ENCODE measurements at places on chromosomes 16 and 17. TPM values are rescaled to one million over a fixed set of nuclear protein-coding genes. Genes with fewer than 3 reads are reported as not detected.

CHTF18 gene
- 32.5 TPM for polyA plus RNA-seq

TP53TG3C gene
- polyA plus RNA-seq, result 4.3 TPM

RAMP2 gene
- polyA plus RNA-seq, result 38.2 TPM

CHD9NB gene
- 3.0 TPM for polyA plus RNA-seq

HID1 gene
- 18.6 TPM for polyA plus RNA-seq

RAD51D gene
- 24.3 TPM for polyA plus RNA-seq

KRT15 gene
- polyA plus RNA-seq, result 21.7 TPM

SLC52A1 gene
- polyA plus RNA-seq, result 0.50 TPM

TNP2 gene
- polyA plus RNA-seq, result 38.4 TPM

RCVRN gene
- polyA plus RNA-seq, result 0.32 TPM

TEKT3 gene
- 106 TPM for polyA plus RNA-seq

MRM3 gene
- polyA plus RNA-seq, result 33.1 TPM

SPIRE2 gene
- polyA plus RNA-seq, result 11.5 TPM

TP53TG3 gene
- polyA plus RNA-seq, result 13.5 TPM

FAM83G gene
- 2.5 TPM for polyA plus RNA-seq

DERL2 gene
- 159 TPM for polyA plus RNA-seq

RBFOX1 gene
- polyA plus RNA-seq, result 2.8 TPM

All from testis (tissue), 5 donors.